SIG-M5 (cell line): ENCODE measurements at places on chromosomes 7 and 10.

DNA sequence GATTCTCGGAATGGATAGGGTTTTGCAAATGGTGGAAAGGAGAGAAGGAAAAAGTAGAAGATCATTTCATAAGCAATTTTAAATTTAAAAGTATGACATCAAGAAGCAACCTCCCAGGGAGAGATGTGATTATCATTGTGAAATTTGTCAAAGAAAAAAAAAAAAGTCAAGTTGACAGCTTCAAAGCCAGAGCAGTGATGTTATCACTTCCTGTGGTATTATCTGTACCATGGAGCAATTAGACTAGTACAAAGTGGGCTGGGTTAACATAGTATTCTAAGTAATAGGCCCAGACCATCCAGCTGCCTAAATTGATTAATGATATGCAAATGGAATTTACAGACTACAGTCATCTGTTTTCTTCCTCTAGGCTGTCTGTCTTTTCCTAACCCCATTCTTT lies 84.0 kb upstream of the NPY start:
- no peak for DNase-seq

DNA sequence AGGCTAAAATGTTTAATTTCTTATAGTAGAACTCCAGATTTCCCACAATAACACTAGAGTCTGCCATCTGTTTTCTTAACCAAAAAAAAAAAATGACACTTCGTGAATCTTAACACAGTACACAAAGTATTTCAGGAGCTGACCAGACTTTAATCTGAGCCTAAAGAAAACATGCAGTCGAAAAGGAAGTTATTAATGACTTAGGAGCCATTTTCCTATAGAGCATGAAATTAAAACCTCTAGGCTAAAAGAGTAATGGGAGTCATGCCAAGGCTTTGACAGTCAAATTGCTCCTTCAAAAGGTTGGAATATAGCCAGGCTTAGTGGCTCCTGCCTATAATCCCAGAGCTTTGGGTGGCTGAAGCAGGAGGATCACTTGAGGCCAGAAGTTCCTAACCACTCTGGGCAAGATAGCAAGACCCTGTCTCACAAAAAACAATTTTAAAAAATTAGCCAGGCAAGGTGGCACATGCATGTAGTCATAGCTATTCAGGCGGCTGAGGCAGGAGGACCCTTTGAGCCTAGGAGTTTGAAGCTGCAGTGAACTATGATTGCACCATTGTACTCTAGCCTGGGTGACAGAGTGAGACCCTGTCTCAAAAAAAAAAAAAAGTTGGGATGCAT lies 13.6 kb downstream of the MICU1 start:
- DNase-seq: no peak

DNA sequence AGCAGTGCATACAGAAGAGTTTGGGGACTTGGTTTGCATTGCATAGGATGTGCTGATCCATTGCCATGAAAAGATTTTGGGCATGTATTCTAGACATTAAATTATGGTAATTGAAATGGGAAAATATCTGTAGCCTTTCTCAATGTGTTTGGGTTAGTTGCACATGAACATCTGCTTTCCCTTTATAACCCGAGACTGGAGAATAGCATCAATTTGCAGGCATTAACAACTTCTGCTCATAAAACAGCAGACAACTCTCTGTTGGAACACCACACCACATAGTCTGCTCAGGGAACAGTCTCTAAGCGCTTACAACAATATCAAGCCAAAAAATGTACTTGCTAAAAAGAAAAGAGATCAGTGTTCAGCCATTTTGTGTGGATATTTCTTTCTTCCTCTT lies 1391.1 kb upstream of the LRRTM3 start:
- no peak for DNase-seq

- DNase-seq: no peak
Observed at GRCh38 chr7:98360221-98361130, 40.4 kb downstream of the BAIAP2L1 start.

- DNase-seq: no peak
Observed at GRCh38 chr7:92425311-92425947, 21.9 kb upstream of the GATAD1 start.

DNA sequence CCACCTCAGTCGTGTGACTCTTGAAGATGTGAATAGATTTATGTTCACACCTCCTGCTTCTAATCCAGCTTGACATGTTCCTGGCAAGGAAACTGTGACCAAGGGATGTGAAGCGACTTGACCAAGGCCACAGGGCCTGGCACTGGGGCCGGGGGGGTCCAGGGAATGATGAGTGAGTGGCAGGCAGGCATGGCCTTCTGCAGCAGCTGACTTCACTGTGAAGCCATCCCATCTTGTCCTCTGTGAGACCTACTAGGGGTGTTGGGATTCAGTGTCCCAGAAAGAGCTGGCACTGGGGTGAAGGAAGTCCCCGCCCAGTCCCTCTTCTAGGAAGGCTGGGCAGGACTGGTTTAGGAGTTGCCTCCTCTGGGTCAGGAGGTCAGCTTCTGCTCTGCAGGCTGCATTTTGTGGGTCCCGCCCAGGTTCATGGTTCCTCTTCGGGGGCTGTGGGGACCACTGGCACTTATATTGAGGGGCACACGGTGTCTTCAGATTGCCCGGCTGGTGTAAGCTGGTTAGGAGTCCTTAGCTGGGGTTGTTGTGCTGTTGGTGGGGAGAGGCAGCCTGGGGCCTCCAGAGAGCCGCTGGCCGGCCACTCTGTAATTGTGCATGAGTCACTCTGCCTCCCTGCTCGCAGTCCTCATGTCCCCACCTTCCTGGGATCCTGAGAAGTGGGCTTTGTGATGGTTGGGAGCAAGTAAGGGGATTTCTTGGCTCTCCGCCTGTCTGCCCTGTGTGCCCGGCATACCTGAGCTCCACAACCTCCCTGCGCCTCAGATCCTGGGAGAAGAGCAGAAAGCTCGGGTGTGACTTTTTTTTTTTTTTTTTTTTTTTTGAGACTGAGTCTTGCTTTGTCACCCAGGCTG lies 11.0 kb downstream of the ZMIZ1 start:
- DNase-seq: no peak

DNA sequence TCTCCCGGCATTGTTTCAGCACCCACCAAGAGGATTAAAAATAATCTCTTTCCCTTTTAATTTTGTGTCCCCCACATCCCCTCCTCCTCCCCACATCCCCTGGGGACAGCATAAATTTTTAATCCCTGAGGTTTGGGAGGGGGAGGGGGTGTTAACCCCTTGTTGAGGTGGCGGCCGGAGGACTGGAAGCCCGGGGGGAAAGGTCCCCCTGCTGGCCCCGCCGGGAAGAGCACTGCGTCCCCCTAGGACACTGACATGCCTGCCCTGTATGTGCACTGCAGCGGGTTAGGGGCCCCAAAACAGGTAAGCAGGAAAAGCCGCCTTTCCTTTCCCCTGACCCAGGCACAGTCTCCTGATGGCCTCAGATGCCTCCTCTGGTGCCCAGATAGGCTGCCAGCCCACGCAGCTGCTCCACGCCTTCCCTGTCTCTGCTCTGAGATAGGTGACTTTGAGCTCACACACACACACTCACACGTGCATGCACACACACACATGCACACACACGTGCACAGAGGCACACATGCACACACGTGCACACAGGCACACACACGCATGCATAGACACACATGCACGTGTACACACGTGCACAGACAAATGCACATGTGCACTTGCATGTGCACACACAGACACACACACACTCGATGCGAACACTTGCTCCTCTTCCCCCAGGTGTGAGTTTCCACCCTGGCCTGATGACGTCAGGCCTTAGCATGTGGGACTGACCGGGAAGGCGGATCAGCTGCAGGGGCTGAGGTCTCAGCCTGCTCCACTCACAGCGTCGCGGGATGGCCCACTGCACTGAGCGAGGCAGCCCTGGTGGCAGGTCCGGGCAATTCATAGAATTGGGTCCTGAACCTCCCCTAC lies 12.3 kb downstream of the CNPY1 start:
- DNase-seq: no peak
